BJ (cell line): ENCODE measurements at places on chromosomes 13 and 19. TPM values are rescaled to one million over a fixed set of nuclear protein-coding genes. Genes with fewer than 3 reads are reported as not detected.

- peak; percentile 84 for DNase-seq
These were observed 708 bp upstream of the ERCC1 start for GRCh38 chr19:45424191-45425058.

- DNase-seq, result no peak
These were observed 363 bp downstream of the SPIB start for GRCh38 chr19:50419022-50419579.

GRCh38 chr19:815079-815774 lies 6.5 kb downstream of the PLPPR3 start:
- DNase-seq, result no peak

DNA sequence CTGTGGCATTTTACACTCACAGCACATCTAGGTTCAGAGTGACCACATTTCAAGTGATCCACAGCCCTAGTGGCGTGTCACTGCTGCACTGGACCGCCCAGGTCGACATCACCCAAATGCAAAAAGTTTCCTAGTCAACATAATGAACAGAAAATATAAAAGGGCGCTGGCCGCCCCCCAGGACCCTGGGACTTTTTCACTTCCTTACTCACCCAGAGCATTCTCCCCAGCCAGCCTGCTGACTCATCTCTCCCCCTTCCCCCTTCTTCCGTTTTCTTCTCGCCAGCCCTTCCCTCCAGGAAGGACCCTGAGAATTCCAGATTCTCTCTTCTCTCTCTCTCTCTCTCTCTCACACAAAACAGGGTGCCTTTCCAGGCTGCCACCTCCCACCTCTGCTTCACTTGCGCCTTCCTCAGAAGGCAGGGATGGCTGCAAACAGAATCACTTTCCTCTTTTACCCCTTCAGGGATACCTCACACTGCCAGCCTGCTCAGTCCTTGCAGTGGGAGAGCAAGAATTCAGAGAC lies 21.0 kb upstream of the GRWD1 start:
- peak; percentile 15 for DNase-seq

DNA sequence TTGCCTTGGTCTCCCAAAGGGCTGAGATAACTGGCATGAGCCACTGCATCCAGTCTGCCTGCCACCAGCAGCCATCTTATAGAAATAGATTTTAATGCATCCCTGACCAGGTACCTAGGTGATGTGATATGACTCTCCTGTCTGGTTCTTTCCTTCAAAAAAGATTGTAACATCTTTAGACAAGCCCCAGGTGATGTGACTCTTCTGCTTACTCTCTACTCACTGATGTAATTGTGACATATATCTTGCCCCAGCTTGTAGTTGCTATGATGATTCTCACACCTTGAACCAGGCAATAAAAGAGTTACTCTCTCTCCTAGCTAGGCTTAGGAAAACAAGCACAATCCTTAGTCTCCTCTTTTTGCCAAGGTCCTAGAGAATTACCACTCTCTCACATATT lies 30.6 kb upstream of the ZNF681 start:
- no peak for DNase-seq

GRCh38 chr19:46928951-46929350 lies 68.2 kb downstream of the ARHGAP35 start:
- DNase-seq, result no peak

DNA sequence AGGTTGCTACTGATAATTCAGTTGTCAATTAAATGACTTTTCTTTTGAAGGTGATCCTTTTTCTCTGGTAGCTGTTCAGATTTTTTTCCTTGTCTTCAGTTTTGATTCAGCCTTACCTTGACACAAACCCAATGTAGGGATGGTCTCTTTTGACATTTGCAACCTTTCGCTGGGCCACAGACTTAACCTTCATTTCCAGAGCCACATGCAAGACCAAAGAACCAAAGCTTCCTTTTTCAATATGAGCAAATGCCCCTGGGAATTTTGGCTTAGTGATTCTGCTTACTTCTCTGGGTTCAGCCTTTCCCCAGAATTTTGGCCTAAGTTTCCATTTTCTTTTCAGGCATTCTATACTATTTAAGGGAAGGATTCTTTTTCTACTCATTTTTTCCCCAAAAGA lies 19.6 kb downstream of the SIGLEC5 start:
- no peak for DNase-seq

DNA sequence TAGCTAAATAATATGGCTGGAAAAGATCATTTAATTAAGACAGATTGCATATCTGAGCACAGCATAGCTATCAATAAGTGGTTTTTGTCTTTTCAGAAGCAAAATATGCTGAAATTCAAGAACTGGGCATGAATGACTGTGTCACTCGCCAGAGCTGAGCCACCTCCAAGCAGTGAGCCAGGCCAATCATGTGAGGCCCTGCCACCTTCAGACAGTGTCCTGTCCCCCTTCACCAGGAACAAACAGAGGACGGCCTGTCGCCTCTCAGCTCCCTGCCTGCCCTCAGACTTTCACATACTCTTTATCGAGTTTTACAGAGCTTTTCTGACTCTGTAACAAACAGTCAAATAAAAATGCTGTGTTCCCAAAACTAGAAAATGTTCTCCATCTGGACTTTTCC lies 171.0 kb upstream of the TSC22D1 start:
- no peak for DNase-seq

DNA sequence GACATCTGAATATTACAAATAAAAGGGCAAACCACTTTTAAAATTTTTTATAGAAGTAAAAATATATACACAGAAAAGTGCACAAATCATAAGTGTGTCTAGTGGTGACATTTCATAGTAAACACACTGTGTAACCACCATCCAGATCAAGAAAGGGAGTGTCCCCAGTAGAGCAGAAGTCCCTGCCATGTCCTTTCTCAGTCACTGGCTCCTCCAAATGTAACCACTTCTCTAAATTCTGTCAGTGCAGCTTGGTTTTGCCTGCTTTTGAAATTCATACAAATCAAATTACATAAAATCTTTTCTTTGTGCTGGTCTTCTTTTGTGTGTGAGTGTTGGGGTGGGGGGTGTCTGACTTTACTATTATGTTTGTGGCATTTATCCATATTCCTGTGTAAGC lies 116.5 kb downstream of the RBM26 start:
- no peak for DNase-seq

DNA sequence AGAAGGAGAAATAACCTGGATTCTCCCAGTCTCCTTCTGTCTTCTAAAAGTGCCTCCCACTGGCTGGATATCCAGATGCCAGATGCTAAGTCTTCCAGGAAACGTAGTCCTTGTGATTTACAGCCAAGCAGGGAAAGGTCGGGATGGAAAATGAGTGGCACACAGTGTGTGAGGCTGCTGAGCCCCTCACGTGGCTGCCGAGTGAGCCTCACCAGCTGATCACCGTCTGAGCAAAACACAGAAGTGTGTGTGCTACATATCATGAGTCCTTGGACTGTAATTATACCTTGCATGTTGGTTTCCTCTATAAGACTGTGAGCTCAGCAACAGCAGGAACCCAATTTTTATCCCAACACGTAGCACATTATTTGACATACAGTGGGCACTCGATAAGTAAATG lies 15.1 kb downstream of the LHFPL6 start:
- DNase-seq, result no peak

- no peak for DNase-seq
These were observed 10.1 kb downstream of the KASH5 start for GRCh38 chr19:49398001-49398615.

GRCh38 chr13:108226184-108226583 lies 8.0 kb downstream of the ABHD13 start:
- DNase-seq, result no peak

- DNase-seq, result no peak
These were observed 12.1 kb upstream of the ZSCAN1 start for GRCh38 chr19:58021541-58022282.

The PRKCG gene
- polyA plus RNA-seq, result not detected in 2 replicates

The SELENOV gene
- not detected in 2 replicates for polyA plus RNA-seq
